ENCODE measurements at places on chromosomes 3 and 15. TPM values are rescaled to one million over a fixed set of nuclear protein-coding genes. Genes with fewer than 3 reads are reported as not detected.

The SLC6A20 gene
- total RNA-seq = not detected

The APBA2 gene
- 42.1 TPM for total RNA-seq

The CEP70 gene
- total RNA-seq = 19.4 TPM

The ELP6 gene
- 36.8 TPM for total RNA-seq

The ADAMTS9 gene
- total RNA-seq = 58.3 TPM

The CIDEC gene
- total RNA-seq = not detected

The SLC22A14 gene
- total RNA-seq = 0.14 TPM

The SKIL gene
- total RNA-seq = 103 TPM

The CNTN3 gene
- total RNA-seq = 1.8 TPM

The NGLY1 gene
- 37.3 TPM for total RNA-seq

The SEMA3G gene
- 6.4 TPM for total RNA-seq

The PCOLCE2 gene
- total RNA-seq = 12.1 TPM

The TMCO5A gene
- not detected for total RNA-seq

The SHF gene
- 1.9 TPM for total RNA-seq

GRCh38 chr3:114892880-114893279 is 254.2 kb downstream of the ZBTB20 start:
- DNase-seq = no peak

DNA sequence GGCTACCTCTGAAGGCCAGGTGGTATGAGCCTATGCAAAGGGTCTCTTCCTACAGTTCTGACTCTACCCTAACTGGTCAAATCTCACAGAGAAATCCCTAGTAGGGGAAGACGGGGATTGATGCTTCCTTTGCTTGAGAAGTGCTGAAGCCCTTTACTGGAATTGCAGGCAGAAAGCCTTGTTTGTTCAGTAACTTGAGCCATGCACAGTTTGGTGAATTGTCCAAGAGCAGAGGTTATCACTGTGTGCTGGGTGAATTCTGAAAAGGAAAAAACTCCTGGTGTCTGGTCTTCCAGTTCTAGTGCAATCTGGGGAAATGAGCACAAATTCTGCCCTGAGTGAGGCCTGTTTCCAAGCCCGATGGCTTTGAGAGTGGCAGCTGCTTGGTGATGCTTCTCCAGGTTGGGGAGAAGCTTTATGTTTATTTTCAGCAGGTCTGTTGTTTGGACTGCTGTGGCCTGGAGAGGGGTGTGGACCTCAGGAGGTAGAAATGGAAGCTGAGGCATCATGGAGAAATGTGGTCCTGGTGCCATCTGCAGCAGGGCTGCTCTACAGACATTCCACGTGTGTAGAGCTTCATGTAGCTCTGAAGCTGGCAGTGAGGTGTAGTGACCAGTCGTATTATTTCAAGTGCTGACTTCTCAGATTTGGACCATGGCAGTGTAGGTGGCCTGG is 60.9 kb downstream of the ARNT2 start:
- DNase-seq = no peak

GRCh38 chr3:177174607-177175170 is 22.6 kb downstream of the TBL1XR1 start:
- DNase-seq = no peak

- no peak for DNase-seq
These were observed 3.3 kb downstream of the CRYGS start for GRCh38 chr3:186540835-186541226.

DNA sequence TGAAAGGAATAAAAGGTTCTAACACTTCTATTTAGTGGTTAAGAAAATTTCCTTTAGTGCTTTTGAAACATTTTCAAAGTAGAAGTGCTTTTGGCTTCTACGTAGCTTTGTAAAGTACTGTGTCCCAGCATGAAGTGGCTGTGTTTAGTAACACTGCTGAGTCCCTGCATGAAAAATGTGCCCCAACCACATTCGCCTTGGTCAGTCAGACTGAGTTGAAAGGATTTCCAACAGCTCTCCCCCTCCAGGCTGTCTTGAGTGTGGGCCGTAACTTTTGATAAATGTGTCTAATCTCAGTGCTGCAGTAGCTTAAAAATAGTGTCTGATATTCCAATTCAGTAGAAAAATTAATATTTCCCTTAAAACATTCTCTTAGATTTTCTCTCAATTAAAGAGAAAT is 115.0 kb downstream of the NR1D2 start:
- DNase-seq = no peak

DNA sequence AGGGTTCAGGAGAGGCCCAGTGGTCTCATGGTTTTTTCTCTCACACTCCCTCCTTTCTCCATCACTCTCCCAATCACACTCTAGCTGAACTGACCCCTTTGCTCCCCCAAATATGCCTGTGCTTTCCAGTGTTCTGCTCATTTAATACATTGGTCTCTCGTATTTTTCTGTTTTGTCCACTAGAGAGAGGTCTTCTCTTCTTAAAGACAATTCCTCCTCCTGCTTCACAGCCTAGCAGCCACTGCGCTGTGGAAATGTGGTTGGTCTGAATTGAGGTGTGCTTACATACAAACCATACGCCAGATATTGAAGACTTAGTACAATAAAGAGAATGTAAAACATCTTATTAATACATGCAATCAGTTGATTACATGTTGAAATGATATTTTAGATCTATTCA is 60.6 kb upstream of the XCR1 start:
- no peak for DNase-seq

GRCh38 chr15:81242778-81243177 is 46.1 kb downstream of the IL16 start:
- no peak for DNase-seq

- no peak for DNase-seq
These were observed 179.6 kb downstream of the NSMCE3 start for GRCh38 chr15:29089731-29090616.

DNA sequence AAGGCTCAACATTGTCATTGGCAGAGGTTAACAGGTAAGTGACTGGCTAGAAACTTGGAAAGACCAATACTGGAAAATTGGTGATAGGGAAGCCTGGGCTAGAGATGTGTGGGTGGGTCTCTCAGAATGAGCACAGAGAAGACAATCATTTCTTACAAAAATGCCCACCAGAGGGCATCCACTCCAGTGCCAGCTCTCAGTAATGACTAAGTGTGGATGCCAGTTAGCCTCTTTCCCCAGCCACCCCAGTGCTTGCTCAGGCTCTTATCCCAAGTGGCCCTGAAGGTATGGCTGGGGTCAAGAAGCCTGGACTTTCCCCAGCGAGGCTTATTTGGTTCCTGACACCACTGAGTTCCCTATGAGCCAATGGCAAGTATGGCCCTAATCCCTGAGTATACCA is 115.9 kb upstream of the ST8SIA2 start:
- no peak for DNase-seq

DNA sequence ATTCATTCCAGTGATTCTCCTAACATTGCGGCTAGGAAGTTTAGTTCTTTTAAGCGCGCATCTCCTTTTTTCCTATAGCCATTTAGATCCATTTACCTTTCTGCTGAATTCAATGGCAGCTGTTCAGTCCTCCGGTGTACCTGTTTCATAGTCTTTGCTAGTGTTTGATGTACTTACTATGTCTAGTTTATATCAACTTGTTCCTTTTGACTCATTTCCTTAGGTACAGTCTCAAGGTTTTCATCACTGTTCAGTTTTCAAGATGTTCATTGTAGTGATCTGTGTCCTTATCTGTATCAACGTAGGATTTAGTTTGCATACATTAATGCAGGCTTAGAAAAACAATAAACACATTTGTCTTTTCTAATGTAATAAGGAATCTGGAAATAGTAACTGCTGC is 59.0 kb upstream of the MBNL1 start:
- DNase-seq = no peak

GRCh38 chr3:79140708-79141107 is 627.1 kb downstream of the ROBO1 start:
- no peak for DNase-seq

DNA sequence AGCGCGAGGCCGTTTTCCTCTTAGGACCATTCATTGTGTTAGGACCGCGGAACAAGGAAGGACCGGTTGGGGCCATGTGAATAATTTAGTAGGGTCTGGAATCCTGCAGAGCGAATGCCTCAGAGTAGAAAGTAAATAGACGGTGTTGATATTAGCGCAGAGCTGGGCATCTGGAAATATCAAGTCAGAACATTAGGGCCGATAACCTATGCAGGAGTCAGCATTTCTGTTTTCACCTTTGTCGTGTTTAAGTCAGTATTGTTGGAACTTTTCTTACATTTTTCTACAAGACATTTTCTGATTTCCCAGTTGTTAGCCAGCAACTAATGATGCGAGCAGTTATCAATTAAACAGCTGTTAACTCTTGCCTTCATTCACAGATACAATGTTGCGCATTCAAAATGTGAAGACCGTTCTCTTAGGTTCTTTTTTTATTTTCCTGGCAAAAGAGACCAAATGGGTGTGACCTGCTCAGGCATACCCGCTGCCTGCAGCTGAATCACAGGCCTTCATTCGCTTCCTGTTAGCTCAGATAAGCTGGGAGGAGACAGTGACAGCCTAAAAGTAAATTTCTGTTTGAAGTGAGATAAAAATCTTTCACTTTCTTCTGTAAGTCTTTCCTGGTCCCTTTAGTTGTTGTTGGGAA is 966 bp upstream of the PKM start:
- DNase-seq = no peak

DNA sequence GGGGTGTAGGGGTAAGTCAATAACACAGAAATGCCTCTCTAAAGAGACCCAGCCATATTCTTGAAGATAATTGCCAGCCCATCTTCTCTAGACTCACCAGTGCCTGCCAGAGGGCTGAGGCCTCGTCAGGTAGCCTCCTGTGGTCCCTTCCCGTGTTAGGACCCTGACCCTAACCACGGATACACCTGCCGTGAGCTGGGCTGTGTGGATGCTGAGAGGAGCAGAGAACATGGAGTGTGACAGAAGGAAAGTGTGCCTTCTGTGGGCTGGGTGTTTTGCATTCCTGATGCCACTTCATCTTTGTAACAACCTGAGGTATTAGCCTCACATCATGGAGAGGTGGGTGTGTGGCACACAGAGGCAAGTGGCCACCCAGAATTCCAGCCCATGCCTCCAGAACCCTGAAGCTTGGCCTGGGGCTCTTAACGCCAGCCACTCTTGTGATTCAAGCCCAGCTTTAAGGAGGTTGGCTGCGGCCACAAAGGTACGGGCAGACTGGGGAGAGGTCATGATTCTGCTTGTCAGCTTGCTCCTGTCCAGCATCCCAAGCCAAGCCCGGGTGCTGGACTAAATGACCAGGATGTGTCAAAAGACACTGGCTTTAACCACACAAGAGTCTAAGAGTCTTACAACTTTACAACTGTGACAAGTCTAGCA is 21.1 kb upstream of the ABTB1 start:
- DNase-seq = no peak

DNA sequence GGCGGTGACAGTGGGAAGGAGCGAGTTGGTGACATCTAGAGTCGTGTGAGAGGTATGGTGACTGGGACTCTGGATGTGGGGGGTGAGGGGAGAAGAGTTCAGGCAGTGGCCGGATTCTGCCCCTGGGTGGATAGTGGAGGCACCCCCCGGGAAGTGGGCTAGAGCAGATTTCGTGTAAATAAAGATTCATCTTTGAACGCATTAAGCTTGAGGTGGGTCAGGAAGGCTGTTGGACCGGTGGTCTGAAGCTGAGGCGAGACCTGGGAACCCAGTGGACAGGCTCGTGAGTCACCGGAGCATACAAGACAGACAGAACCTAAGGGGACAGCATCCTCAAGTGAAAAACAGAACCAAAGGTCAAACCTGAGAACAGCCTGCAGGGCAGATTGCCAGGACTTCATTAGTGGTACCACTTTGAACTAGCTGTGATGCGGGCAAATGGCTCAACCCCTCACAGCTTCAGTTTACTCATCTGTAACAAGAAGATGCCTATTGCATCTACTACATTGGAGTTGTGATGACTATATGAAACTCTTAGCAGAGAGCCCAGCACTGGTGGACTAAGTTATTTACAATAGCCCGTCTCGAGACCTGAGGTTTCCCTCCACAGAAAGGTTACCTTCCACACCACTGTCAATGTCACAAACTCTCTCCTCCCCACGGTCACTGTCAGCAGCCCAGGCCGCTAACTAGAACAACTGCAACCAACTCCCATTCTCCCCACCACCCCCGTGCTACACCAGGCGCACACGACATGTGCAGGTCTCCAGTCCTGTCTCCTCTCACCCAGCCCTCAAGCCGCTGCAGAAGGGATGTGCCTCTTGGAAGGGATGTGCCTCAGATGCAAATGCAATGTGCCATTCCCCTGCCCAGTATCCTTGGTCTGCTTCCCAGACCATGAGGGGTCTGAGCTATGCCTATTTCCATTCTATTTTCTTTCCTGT is 901 bp upstream of the CLN6 start:
- no peak for DNase-seq

GRCh38 chr15:100932676-100933348 is 13.7 kb downstream of the LRRK1 start:
- DNase-seq = no peak

GRCh38 chr3:141915016-141915415 is 38.6 kb downstream of the ATP1B3 start:
- DNase-seq = no peak

DNA sequence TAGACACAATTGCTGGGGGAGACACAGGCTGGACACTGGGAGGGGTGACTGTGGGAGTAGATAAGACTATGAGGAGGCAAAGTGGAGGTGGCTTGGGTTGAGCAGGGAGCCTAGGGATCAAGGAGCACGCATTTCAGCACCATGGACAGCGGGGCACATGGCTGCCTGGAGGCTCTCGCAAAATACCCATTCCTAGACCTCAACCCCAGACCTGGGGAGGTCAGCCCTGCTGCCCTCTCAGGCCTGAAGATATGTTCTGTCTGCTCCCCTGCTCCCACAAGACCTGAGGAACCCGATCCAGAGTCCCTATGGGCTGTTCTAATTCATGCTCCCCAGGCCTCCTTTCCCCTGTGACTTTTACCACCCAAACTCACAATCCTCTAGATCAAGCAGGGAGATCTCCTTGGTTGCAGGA is 16.0 kb upstream of the CPEB1 start:
- DNase-seq = no peak

GRCh38 chr3:167030082-167030725 is 349.9 kb downstream of the ZBBX start:
- no peak for DNase-seq

DNA sequence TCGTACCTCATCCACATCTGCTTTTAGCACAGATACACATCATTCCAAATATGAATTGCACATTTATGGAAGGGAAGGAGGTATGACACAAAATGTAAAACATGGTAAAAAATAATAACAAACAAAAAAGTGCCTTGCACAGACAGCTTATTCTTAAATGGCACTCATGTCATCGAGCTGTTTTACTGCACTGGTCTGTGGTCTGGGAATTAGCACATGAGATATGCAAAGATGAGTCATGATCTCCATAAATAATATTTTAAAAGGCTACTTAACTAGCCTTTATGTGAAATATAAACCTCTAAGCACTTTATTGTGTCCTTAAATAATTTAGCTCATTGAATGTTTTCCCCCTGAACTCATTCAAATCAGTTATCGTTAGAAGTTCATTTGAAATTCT is 142.2 kb upstream of the ZNF385D start:
- DNase-seq = no peak

Data from pulmonary artery endothelial cell (primary cell).